ENCODE measurements at places on chromosomes 6 and 20. TPM values are rescaled to one million over a fixed set of nuclear protein-coding genes. Genes with fewer than 3 reads are reported as not detected.

DNA sequence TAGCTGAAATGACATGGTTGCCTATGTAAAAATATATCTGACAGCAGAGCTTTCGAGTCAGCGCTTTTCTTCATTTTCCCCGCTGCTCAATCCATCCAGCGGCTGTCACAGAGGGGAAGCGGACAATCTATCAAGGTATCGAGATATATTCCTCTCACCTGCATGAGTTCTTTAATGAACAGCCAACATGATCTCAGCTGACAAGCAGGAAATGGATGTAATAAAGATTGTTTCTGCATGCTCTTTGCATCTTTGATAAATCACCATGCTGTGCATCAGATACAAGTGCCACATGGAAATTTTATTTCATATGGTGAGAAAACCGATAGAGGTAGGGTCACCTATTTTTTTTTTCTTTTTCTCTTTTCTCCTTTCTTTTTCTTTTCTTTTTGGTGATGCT, 602.3 kb upstream of the MMS22L start:
- H3K27ac ChIP-seq = no peak overlapping the region
- H3K27me3 ChIP-seq = no peaks in the 10 kb centered on the region
- no peaks in the 10 kb centered on the region for H3K36me3 ChIP-seq
- H3K4me1 ChIP-seq = no peaks in the 10 kb centered on the region

DNA sequence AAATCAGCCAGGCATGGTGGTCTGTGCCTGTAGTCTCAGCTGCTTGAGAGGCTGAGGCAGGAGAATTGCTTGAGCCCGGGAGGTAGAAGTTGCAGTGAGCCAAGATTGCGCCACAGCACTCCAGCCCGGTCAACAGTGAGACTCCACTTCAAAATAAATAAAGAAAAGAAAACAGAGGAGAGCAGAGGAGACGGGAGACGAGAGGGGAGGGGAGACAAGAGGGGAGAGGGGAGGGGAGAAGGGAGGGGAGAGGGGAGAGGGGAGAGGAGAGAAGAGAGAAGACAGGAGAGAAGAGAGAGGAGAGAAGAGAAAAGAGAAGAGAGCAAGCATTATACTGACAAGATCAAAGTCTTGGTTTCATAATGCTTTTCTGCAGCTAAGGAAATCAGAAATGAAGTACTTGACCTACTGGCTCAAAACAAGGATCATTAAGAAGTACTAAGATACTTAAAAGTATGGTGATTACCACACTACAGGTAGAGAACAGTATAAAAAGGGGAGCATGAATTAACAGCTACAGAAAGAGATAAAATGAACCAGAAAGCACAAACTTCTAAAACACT, 30.5 kb downstream of the FAM8A1 start:
- H3K4me3 ChIP-seq = no peak overlapping the region
- peaks cover 39% of the 10 kb centered on the region for H3K4me1 ChIP-seq
- no peaks in the 10 kb centered on the region for H3K27me3 ChIP-seq
- H3K36me3 ChIP-seq = peaks cover 72% of the 10 kb centered on the region

DNA sequence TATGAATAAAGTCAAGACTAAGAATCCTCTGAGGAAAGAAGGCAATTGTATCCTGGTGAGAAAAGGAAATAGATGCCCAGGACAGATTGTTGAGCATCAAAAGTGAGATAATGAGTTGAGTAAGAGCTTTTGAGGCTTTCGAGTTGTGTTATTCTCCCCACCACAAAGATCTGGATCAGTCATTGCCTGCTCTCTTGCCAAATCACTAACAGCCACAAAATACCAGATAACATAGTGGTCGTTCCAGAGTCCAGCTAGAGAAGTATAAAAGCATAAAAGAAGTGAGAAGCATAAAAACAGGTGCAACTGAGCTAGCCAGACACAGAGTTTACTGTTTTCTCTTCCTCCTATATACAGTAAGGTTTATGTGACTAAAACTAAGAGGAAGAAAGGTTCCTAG, 4.9 kb downstream of the SPINT4 start:
- no peak overlapping the region for H3K4me3 ChIP-seq
- H3K27me3 ChIP-seq = peaks cover 24% of the 10 kb centered on the region
- no peaks in the 10 kb centered on the region for H3K4me1 ChIP-seq

DNA sequence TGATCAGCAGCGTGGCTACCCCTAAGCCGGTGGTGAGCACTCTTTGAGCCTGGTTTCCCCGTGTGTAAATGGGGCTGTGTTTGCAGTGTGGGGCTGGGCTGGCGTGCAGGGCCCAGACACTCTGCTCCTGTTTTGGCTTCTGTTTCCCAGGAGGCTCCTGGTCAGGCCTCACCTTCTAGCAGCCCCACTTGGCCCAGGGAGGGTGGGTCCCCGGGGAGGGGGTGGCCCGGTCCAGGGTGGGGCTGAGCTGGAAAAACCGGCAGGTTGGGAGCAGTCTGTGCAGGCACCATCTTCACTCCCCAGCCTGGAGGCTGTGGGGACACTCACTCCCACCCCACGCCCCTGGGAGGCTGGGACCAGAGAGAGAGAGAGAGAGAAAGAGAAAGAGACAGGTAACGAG, 25.3 kb downstream of the CEBPB start:
- H3K27me3 ChIP-seq = peaks cover 18% of the 10 kb centered on the region
- H3K4me1 ChIP-seq = peaks cover 27% of the 10 kb centered on the region
- no peak for DNase-seq

GRCh38 chr6:143612186-143612585, 65.6 kb upstream of the PHACTR2 start:
- H3K4me3 ChIP-seq = no peak overlapping the region
- no peaks in the 10 kb centered on the region for H3K27me3 ChIP-seq

DNA sequence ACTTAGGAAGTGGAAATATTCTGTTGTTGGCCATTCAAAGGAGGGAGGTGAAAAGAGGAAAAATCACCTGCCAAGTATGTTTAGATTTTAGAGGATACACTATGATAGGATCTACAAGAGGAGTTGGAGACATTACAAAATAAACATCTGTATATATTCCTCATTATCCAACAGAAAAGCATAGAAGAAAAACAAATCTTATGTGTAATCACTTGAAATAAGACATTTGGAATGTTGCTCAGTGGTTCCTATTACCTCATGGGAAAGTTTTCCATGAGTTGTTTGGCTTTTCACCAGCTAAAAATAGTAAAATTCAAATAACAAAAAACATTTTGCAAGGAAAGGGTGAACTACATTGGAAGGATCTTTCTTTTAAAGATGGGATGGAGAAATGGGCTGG, 76.7 kb upstream of the CARMIL1 start:
- no peak overlapping the region for H3K4me3 ChIP-seq
- H3K36me3 ChIP-seq = no peaks in the 10 kb centered on the region
- peaks cover 13% of the 10 kb centered on the region for H3K27me3 ChIP-seq
- H3K4me1 ChIP-seq = no peaks in the 10 kb centered on the region
- H3K27ac ChIP-seq = no peak overlapping the region

DNA sequence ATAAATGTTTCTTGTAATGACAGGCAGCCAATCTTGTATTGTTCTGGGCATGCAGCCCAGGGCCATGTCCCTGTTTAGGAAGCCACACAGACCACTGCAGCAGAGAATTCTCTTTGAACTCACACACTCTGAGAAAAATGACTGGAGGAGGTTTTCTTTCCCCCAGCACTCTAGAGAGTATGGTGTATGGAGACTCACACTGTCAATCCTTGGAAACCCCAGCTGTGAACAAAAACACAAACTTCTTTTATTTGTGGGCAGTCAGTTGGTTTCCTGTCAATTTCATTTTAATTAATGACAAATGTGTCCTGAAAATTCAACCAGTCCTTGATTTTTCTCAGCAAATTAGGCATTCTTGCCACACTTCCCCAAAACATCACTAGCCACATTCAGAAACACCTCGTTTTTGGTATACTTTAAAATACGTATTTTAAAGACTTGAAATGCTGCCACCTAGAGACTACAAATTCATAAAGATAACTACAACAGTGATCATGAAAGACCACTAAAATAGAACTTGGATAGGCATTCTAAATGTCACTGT, 52.9 kb upstream of the UFL1 start:
- no peak overlapping the region for H3K27ac ChIP-seq
- DNase-seq = no peak
- no peaks in the 10 kb centered on the region for H3K36me3 ChIP-seq
- peaks cover 24% of the 10 kb centered on the region for H3K4me1 ChIP-seq
- no peak overlapping the region for H3K4me3 ChIP-seq

DNA sequence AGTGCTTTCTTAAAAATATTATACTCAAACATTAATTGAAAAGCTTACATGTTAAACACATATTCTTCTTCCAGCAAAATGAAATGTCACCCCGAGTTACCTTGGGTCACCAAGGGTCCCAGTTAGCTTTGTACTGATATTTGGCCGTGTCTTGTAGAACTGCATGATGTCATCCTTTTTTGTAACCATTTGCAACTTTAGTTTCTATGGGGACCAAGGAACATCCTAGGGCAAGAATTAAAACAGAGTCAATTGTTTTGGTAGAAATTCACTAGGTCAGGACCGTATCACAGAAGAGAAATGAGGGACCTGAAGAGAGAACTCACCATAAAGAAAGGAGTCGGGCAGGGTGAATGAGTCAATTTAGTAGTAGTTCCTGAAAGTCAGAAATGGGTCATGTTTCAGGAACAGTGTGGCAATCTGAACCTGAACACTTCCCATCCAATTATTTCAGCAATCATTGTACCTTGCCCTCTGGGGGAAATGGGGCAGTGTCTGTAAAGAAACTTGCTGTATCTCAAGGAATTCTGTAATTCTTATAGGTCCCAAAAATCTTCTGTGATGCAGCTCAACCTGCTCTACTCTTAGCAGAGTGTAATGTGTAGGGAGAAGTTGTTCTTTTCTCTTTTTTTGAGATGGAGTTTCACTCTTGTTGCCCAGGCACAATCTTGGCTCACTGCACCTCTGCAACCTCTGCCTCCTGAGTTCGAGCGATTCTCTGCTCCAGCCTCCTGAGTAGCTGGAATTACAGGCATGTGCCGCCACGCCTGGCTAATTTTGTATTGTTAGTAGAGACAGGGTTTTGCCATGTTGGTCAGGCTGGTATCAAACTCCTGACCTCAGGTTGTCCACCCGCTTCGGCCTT, 5.3 kb upstream of the AKAP7 start:
- no peak overlapping the region for H3K27ac ChIP-seq
- no peak for DNase-seq
- H3K4me3 ChIP-seq = no peak overlapping the region

DNA sequence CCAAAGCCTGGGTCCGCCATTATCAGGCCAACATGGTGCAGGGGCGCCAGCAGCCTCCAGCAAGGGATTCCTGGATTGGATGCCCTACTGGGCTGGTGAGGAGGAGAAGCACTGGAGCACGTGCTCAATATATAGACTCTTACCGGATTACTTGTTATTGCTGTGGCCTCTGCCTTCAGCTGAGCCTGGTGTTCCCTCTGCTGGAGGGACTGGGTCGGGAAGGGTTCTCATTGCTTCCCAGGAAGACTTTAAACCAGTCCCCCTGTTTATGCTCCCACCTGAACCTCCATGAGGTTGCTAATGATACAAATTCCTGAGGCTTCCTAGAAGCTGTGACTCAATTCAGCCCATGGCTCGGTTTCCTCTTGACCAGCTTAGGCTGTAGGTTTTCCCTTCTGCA, 186.7 kb upstream of the ARID1B start:
- no peak for DNase-seq
- no peaks in the 10 kb centered on the region for H3K36me3 ChIP-seq
- peaks cover 5% of the 10 kb centered on the region for H3K27me3 ChIP-seq
- H3K27ac ChIP-seq = no peak overlapping the region
- no peaks in the 10 kb centered on the region for H3K4me1 ChIP-seq

GRCh38 chr20:15889061-15889460, 684.2 kb downstream of the KIF16B start:
- H3K4me1 ChIP-seq = no peaks in the 10 kb centered on the region
- H3K36me3 ChIP-seq = no peaks in the 10 kb centered on the region
- peaks cover 4% of the 10 kb centered on the region for H3K27me3 ChIP-seq
- no peak overlapping the region for H3K27ac ChIP-seq

DNA sequence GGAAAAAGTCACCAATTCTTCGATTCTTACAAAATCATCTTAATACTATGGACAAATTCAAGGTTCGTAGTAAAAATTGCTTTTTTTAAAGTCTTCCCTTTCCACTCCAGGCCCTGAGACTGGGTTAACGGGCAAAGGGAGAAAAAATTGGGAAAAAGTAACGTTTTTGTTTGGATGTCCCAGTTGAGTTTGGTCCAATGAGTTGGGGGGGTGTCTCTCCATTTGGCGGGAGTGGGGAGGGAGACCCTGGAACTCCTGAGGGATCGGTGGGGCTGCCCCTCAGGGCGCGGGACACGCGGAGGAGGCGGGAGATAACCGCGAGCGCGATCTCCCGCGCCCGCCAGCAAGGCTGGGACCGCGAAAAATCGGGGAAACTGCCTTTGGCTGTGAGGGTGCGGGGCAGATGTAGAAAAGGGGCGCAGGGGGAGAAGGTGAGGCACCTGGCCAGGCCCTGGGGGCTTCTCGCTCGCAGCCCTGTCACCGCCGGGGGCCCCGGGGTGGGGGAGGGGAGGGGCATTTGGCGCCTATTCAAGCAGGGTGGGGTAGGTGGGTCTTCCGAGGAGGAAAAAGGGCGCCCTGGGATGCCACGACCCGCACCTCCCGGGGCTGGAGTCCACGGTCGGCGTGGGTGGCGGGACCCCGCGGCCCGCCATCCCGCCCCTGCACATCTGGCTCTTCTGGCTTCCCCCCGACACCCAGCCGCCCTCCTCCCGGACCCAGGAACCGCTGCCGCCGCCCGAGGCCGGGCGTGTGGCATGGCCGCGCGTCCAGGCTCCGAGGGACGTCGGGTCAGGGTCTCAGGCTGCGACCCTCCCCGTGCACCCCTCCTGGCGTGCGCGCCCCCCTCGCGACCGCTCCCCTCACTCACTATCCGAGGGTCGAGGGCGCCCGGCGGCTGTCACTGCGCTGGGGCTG, 595 bp downstream of the FBXO5 start:
- H3K4me3 ChIP-seq = peak overlapping the region; percentile 90
- peaks cover 53% of the 10 kb centered on the region for H3K4me1 ChIP-seq
- H3K27ac ChIP-seq = peak overlapping the region; percentile 97
- no peaks in the 10 kb centered on the region for H3K27me3 ChIP-seq
- peak; percentile 48 for DNase-seq
- peaks cover 64% of the 10 kb centered on the region for H3K36me3 ChIP-seq

DNA sequence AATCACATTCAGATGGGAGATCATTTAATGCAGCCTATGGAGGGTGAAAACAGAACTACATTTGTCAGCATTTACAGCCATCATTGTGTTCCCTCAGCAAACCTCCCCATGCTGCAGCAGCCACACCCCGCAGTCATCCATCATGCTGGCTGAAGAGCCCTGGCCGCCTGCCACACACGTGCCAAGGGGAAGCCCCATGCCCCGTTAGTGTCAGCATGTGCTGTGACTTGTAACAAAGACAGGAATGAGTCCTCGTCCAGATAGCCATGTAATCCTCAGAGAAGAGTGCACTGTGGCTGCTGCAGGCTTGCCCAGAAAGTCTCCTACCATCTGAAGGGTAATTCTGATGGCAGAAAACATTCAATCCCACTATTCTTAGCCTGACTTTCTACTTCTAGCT, 1097.8 kb downstream of the KIF16B start:
- no peak overlapping the region for H3K27ac ChIP-seq
- no peak overlapping the region for H3K4me3 ChIP-seq
- no peaks in the 10 kb centered on the region for H3K27me3 ChIP-seq
- H3K36me3 ChIP-seq = no peaks in the 10 kb centered on the region

The CST2 gene
- total RNA-seq = not detected

Measured in activated CD8-positive, alpha-beta T cell treated with anti-CD3 and anti-CD28 coated beads, Interleukin-2, amount 10 ng/mL, durations not matched to agents 7 days and 5 days (primary cell).